ENCODE measurements at places on chromosomes 2 and 18.

- no peak for DNase-seq
Observed at GRCh38 chr2:207153266-207153975, 12.3 kb downstream of the KLF7 start.

- peak; percentile 73 for DNase-seq
Observed at GRCh38 chr18:9838144-9838877, 47.5 kb upstream of the TXNDC2 start.

GRCh38 chr2:99485824-99486223 lies 4.0 kb downstream of the REV1 start:
- peak; percentile 35 for DNase-seq

GRCh38 chr18:63859781-63860475 lies 27.6 kb upstream of the SERPINB2 start:
- no peak for DNase-seq

- DNase-seq: peak; percentile 96
Observed at GRCh38 chr2:12607971-12608370, 108.8 kb upstream of the TRIB2 start.

DNA sequence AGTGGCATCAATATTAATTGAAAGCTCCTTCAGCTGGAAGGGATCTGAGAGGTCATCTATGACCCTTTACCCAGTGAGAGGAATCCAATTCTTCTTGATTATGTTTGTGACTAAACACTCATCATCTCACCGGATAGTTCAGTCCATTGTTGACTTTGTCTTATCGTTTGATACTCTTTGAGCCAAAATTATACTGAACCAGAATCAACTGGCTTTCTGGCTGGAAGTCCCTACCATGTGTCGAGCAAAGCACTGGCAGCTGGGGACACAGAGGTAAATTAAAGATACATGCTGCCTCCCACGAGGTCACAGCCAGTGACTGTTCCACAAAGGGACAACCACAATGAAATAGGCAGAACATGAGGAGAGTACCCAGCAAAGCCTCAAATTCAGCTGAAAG lies 91.4 kb upstream of the FHL2 start:
- DNase-seq: no peak

DNA sequence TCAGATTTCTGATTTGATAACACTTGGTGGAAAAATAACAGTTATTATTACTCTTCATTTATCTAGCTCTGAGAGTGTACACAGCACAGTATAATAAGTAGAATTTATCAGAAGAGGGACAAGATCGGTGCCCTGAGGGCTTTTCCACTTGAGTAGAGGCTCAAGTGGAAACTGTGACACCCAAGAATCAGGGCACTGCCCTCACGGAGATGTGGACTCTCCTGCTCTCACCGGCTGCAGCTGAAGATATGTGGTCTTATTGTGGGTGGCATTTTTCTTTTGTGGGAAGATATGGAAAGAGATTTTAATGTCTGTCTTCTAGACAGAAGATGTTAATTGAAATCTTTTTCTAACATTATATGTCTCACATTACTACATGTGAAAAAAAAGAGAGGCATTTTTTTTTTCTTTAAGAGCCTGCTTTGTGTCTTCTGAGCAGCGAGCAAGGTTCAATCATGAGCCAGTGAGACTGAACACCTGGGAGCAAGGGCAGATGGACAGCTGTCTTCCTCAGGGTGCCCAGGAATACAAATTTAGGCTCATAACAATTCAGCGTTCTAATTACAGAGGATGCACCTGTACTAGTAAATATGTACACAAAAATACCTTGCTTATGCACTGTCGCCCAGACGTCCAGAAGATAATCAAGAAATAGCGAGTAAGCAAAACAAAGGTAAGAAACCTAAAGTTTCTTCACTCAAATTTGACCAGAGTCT lies 1098.2 kb upstream of the FANCL start:
- no peak for DNase-seq

DNA sequence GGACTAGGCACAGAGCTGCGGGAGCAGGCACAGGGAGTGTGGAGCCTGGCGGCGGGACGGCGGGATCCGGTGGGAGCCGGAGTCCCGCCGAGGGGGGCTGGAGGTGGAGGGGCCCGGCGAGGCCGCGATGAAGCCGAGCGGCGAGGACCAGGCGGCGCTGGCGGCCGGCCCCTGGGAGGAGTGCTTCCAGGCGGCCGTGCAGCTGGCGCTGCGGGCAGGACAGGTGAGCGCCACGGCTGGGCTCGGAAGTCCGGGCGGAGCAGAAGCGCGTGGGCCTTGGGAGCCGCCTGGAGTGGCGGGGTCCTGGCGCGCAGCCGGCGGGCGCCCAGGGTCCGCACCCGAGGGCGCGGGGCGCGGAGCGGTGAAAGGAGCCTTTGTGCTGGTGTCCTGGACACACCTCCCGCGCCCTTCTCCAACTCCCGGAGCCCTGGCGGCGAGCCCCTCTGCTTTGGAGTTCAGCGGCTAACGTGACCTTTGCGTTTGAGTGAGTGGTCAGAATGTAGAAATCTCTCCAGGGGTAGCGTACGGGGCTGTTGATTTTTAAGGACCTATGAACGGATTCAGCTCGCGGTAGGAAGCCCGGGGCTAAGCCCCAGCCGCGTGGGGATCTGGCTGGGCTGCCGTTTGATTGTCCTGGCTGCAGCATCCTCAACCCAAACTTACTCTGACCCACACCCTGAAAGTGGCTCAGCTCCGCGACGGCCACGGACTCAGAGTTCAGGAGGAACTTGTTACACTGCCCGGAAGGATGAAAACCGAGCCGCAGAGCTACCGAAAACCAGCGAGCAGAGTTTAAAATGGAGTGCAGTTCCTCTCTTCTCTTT lies 448 bp downstream of the IMPA2 start:
- DNase-seq: peak; percentile 58

GRCh38 chr2:177964892-177965291 lies 107.7 kb downstream of the PDE11A start:
- no peak for DNase-seq

GRCh38 chr2:36354811-36355150 lies 797 bp upstream of the CRIM1 start:
- DNase-seq: no peak
